Posterior vena cava (tissue), 2 donors: ENCODE measurements at places on chromosomes 3 and 15. TPM values are rescaled to one million over a fixed set of nuclear protein-coding genes. Genes with fewer than 3 reads are reported as not detected.

Gene C3orf70
- total RNA-seq: 38.5 TPM

Gene SLC28A1
- total RNA-seq: 0.24 TPM

DNA sequence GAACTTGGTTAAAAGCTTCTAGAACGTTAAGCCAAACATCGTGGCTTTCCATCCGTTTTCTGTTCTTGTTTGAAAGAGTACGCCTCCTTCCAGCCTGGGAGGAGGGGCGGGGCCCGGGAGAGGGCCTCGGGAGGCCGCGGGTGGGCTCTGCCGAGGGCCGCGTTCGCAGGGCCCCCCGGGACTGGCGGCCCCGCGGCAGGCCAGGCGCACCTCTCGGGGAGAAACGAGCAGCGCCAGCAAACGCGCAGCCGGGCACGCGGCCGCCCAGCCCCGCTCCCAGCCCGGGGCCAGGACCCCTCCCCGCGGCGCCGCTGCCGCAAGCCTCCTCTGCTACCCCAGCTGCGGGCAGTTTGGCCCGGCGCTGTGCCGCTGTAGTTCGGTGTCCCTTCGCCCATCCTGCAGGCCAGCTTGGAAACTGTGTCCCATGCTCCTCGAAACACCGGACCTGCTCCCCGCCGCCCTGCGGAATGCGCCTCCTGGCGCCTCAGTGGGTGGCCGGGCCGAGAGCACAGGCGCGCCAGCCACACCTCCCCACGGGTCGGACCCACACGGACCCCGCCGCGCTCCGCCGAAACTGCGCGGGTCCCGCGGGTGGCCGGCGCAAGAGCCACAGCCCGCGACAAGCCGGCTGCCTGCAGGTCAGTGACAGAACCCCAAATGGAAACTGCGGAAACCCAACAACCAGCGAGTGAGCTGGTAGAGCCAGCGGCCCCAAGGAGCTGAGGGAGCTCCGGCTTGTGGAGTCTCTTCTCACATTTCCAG lies 2.3 kb downstream of the OCA2 start:
- DNase-seq: no peak

Gene CEMIP
- total RNA-seq: 0.62 TPM

Gene FEZF2
- total RNA-seq: not detected

Gene ROBO2
- total RNA-seq: 1.4 TPM

DNA sequence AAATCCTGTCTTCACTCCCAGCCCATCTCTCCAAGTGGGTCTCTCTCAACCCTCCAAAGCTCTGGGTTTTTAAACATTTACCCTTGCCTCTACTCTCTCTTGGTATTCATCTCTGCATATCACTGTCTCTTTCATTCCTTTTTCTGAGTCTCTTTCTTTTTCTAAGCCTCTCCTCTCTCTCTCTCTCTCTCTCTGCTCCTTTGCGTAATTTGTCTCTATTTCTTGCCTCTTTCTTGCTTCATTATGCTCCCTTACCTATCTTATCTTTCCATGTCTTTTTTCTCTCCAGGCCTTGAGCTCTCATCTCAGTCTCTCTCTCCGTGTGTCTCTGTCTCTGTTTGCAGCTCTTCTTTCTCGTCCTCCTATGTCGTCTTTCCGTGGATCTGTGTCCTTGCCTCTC lies 678 bp upstream of the SCAMP5 start:
- no peak for DNase-seq

Gene PPP4R2
- total RNA-seq: 36.3 TPM

DNA sequence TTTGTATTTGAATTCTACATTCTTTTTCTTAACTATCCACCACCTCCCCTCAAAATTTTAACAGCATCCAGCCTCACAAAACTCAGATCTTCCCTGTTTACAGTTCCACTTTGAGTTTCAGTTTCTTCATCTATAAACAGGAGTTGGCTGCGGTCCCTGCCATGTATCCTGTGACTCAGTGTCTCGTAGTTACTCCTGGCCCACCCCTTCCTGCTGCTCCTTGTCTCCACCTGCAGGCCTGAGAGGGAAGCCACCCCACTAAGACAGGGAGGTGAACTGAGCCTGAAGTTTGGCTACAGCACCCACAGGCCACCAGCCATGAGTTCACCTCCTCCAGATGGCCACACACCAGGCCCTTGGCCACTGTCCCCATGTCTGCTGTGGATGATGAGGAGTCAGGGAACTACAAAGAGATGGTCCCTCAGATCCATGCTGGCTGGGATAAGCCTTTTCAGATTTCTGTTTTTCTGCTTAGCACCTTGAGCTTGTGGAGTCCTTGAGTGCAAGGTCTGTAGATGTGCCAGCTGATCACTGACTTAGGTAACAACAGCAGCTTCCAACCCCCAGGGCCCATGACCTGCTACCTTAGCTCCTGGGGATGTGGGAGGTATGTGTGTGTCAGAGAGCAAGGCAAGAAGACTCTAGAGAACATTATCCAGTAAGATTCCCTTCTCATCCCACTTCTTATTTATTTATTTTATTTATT lies 37.5 kb downstream of the CD86 start:
- DNase-seq: no peak

Gene CLEC3B
- 136 TPM for total RNA-seq
